ENCODE measurements at places on chromosomes 13 and 19.

- DNase-seq: no peak
These were observed 22.5 kb upstream of the NFIC start for GRCh38 chr19:3343619-3344502.

DNA sequence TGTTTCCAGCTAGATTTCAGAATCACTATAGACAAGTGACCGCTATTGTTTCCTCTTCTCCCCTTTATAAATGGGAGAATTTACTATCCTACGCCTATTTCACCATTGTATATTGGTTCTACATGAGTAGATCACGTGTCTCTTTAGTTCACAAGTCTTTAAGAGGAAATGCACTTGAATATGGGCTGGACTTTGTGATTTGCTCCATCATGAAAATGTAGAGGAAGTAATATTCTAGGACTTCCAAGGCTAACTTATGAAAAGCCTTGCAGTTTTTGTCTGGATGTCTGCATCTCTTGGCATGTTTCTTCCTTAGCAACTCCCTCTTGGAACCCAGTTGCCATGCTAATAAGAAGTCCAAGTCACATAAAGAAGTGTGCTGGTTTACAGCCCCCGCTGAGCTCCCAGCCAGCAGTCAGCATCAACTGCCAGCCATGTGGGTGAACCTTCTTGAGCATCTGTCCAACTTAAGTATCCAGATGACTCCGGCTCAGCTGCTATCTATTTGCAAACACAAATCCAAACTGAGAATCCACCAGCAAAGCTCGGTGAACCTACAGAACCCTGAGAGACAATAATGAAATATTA lies 4.8 kb upstream of the FBXL3 start:
- DNase-seq: no peak

- no peak for DNase-seq
These were observed 39.4 kb downstream of the ZNF846 start for GRCh38 chr19:9729162-9729561.

DNA sequence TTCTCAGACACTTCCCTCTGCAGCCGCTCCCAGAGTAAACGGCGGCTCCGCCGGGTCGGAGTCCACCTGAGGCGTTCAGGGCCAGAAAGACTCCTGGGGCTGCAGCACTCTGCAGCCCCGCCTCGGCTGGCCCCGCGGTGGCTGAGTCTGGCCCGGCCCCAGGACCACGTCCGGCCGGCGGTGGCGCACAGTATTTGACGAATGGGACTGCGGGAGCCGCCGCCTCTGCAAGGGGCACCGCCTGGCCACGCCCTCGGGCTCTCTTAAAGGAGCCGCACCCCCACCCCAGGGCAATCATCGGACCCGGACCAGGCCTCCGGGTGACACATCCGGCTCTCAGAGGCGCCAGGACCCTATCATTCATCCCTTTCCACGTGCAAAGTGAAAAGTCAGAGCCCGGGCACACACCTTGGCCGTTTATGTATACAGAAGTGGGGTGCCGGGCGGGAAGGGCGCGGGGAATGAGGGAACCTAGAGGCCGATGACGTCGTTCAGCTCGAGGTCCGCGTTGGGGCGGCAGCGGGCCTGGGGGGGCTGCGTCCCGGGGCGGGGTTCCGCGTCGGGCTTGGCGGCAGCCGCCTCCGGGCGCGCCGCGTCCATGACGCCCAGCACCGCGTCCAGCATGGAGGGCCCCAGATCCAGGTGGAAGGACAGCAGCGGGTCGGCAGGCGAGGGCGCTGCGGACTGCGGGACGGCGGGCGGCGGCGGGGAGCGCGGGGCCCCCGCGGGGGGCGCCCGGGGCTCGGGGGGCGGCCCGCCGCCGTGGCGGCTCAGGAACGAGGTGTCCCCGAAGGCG lies 1.2 kb upstream of the LENG9 start:
- DNase-seq: peak; percentile 66

GRCh38 chr13:111117961-111118360 lies 2.9 kb downstream of the ARHGEF7 start:
- DNase-seq: no peak

- no peak for DNase-seq
These were observed 60.8 kb downstream of the AP1M1 start for GRCh38 chr19:16258440-16258903.

DNA sequence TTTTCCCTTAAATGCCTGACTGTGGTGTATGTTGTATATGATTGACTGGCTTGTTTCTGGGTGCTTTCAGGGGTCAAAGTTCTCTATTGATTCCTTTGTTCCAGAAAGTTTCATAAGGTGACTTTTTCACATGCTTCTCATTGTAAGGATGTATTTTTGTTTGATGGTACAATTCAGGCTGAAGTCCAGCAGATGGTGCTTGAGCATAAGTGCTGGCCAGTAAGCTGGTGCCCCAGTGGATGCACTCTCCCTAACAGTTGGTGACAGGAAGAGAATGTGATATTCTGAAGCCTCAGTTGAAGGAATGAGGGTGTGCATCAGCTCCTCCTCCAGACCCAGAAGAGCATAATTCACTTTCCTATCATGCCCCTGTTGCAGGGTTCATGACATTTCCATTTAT lies 1941.6 kb upstream of the PRR20A start:
- DNase-seq: no peak

DNA sequence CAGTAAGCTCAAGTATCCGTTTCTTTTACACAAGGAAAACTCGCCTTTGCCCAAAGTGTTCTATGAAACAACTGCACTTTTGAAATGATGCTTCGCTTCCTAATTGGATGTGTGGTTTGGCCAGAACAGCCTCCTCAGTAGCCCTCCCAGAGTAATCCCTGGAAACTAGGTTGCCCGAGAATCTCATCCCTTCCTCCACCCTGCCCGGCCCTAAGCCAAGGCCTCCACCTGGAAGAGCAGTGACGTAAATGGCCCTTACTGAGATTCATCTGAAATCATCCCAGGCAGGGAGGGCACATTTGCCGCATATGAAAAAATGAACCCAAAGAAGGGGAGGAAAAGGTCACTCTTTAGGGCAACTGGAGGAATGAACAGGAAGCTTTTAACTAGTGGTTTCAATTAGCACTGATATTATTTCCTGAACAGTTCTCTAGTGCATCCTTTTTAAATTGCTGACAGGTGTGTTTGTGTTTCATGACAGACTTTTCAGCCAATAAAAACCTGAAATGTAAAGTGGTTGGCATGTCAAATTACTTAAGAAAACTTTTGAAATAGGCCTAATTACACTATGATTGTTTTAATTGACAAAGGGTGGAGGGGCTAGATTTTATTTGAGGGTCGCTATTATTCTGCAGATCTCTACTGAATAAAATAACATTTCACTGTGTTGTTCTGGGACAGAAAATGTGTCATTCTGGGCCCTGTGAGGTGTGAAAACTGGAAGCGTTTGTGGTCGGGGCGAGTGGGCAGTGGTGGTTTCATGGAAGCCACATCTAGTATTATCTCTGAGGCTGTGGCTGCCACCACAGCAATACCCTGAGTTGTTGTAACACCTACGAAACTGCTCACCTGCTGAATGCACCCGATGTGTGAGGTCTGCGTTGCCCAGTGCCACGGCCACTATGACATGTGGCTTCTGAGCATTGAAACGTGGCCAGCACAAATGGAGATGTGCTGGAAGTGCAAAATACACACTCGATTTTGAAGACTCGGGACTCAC lies 112.1 kb downstream of the ZIC5 start:
- peak; percentile 11 for DNase-seq

DNA sequence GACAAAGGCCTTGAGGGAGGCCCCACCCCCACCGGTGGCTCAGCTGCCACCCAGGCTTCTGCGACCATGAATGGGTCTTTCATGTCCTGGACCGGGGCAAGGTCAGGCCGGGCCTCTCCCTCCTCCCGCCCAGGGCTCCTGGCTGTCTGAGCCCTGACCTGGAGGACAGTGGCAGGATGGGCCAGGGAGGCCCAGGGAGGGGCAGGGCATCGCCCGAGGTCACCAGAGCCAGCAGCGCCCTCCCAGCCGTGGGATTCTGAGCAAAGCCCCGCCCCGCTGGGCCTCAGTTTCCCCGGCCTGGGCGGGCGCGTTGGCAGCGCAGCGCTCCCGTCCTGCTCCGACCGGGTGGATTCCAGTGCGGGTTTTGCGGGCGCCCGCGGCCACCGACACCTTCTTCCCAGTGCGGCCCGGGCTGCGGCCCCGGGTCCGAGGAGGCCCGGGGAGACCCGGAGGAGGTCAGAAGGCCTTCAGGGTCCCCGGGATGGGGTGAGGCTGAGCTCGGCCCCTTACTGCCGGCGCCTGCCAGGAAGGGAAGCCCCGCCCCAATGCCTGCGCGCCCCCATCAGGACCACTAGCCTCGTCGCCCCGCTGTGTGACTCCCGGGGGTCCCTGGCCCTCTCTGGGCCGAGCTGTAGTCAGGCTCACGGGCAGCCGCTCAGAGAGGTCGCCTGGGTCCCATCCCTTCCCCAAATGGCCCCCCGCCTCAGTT lies 24.6 kb upstream of the SEMA6B start:
- no peak for DNase-seq

DNA sequence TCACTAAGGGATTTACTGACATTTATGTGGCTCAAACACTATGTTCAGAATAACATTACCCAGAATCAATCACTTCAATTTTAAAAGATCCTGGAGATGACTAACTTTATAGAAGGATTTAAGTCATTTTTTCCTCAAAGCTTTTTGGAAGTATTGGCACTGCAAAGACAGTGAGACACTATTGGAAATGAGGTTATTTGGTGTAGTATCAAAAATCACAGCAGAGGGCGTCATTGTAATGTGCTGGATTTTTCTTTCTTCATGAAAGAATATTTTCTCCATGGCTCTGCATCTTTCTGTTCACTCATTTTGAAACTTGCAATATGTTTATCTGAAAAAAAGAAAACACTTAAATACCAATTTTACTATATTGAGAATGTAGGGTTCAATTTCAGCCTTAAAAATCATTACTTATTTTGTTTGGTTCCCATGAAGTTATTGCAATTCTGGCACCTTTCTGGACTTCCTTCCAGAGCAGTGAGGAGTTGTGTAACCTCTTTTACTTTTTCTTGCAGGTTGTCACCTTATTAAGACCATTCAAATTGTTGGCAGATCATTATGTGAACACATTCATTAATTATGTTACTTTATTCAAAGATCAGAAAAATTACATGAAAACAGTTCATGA lies 3.7 kb upstream of the CSNK1A1L start:
- DNase-seq: peak; percentile 35

GRCh38 chr19:38657633-38658222 lies 10.3 kb downstream of the ACTN4 start:
- DNase-seq: no peak

All from NCI-H1105 treated with DMSO at 0.1 percent for 48 hours (cell line).